BJ (cell line): ENCODE measurements at places on chromosomes 5 and 9. TPM values are rescaled to one million over a fixed set of nuclear protein-coding genes. Genes with fewer than 3 reads are reported as not detected.
A peak's percentile ranks its signal among the peaks of the same experiment; 100 is the strongest.

DNA sequence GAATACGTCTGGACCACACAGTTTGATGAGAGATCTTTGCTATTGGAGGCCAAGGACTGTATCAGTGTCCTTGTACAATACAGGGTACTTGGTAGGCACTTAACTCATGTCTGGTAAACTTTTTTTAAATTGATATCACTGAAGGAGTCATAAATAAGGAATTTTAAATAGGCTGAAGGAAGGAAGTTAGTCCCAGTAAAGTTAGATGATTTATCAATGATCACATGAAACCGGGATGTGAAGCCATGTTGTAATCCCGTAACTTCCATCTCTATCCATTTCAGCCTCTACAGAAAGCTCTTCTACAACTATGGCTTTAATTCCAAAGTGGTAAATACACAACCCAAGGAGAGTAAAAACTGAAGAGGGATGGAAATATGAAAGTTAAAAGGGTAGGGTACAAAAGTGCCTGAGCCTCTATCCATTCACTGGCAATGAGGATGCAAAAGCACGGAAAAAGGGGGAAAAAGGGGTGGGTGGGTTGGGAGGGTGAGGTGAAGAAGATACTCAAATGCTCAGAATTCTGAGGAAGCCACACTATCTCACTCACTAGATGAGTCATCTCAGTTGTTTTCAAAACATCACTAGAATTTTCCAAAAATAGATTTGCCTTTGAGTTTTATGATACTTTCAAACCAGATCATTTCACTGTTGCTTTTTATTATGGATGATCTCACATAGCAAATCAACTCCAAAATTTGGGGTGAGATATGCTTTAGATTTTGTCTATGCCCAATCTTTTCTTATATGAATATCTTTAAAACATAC is 1053.5 kb downstream of the NR2F1-AS1 start:
- DNase-seq = peak; percentile 41

DNA sequence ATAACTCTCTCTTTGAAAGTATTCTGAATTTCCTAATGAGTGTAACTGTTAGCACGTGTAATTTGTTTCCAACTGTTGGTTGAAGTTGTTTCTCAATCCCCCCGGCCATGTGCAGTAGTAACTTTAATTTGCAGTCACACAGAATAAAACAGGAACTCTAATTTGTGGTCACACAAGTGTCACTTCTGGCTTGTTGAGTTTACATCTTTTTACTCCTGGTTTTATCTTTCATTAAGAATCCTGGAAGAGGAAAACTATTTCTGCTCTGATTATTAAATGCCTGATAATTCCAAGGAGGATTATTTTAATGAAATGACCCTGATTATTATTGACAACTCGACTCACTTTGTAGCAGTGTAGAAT is 1.2 kb downstream of the SCAMP1 start:
- no peak for DNase-seq

DNA sequence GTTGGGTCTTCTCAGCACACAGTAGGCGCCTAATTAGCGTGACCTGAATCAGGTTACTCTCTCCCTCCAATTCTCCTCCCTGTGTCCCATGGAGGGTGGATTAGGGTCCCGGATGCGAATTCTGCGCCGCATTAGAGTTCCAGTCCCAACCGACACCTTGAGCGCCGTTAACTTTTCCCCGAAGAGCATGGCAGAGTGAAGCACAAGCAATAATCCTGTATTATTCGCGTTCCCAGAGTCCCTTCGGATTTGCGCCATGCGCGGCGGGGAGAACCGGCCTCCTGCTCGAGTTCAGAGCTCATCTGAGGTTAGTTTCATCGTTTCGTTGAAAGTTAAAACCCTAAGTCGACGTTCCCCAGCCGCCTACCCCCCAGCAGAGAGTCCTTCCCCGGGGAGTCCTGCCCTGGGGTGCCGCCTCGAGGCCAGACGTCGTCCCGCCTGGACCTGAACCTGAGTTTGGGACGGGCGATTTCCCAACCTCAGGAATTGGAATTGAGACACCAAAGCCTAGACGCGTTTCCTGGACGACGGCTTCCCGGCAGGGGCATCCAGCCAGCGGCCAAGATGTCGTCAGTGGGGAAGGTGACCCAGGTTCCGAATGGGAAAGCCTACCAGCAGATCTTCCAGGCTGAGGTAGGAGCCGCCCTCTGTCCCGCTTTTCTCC is at the start of gene CCDC180:
CCDC180 (plus strand) TSS at position 160 of the 664 bp plus-strand sequence; CDS start at position 565, 405 bp downstream.
- no peak for DNase-seq

DNA sequence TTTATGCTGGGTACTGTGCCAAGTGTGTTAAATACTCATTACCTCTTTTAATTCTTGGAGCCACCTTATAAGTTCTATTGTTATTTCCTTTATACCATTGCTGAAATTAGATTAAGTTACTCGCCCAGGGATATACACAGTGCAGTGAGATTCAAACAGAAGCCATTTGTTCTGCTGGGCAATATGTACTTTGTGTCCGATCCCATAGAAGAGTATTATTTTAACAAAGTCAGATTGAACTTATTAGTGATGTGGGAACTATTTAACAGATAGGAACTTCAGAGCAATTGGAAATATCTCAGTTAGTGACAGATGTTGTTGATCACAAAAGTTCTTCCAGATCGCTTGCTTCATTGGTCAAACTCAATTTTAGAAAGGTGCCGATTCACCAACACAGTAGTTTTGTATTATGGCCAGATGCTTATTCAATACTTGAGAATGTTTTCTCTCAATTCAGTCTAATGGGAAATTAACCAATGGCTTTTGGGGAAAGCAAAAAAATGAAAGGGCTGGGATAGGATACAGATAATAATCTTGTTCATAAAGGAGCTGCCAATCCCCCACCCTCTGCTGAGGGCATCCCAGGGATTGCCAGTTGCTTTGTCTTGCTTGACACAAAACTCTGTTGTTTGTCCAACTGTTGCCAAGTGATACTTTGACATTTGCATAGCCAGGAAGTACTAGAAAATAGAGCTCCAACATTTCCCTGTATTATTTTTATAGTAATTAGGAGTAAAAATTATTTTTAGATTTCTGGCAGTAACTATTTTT is 94.8 kb upstream of the SEMA6A start:
- no peak for DNase-seq

DNA sequence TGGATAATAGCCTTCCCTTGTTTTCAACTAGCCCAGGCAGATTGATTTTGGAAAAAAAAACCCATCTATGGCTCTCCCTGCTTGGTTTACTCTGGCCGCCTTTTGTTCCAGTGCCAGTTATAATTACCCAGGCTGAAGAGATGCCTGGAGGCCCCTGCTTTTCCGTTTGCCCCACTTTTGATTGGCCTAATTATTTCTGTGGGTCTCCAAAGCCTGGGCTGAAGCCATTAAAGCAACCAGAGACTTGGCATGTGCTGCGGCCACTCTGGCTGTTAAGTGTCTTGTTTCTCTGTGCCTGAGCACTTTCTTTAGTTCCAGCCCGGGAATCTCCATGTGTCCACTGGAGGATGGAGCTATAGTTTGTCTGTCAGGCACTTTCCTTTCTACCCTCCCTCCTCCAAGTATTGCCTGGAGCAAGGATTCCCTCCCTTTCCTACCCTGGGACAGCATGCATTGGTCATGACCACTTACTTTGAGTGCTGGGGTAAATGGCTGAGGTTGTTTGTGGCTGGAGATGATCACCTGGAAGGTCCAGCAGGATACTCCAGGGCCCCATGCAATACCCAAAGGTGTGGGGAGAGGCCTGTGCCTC is 105.1 kb upstream of the CTSL start:
- DNase-seq = no peak

- no peak for DNase-seq
These were observed 49.2 kb downstream of the NACC2 start for GRCh38 chr9:136045595-136046553.

APBA1 gene
- 4.6 and 4.8 TPM in 2 replicates for polyA plus RNA-seq

C6 gene
- polyA plus RNA-seq = 0.05 TPM in 1 of 2 replicates, not detected in the other

SAXO1 gene
- polyA plus RNA-seq = not detected in 2 replicates

CDO1 gene
- 1.8 and 2.0 TPM in 2 replicates for polyA plus RNA-seq
